Thyroid gland (tissue), 4 donors: ENCODE measurements at places on chromosomes 11 and 22. TPM values are rescaled to one million over a fixed set of nuclear protein-coding genes. Genes with fewer than 3 reads are reported as not detected.

- H3K36me3 ChIP-seq = no peaks in the 10 kb centered on the region
- no peak for DNase-seq
- H3K4me3 ChIP-seq = no peak overlapping the region
- H3K4me1 ChIP-seq = no peaks in the 10 kb centered on the region
- H3K27ac ChIP-seq = no peak overlapping the region
- H3K27me3 ChIP-seq = no peaks in the 10 kb centered on the region
Measured at GRCh38 chr11:7924536-7924935, 6.5 kb downstream of the OR10A6 start.

GRCh38 chr11:69703453-69703767, 412 bp downstream of the FGF19 start:
- H3K36me3 ChIP-seq = no peaks in the 10 kb centered on the region
- peaks cover 28% of the 10 kb centered on the region for H3K27me3 ChIP-seq
- H3K4me3 ChIP-seq = no peak overlapping the region
- no peak overlapping the region for H3K27ac ChIP-seq

DNA sequence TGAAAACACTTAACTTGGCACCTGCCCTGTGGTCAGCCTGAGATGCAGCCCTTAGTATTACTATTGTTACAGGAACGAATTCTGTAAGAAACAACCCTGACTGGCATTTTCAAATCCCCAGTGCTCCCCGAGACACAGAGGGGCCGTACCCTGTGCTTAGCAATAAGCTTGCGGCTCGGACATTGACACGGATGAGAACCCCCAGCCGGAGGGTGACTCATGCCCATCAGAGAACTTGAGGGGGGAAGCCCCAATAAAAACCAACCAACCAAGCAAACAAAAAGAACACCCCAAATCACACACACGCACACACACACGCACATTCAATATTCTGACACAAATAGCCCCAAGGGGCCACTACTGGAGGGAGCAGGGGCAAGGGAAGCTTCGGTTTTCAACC, 63.8 kb downstream of the SHISAL1 start:
- H3K27me3 ChIP-seq = no peaks in the 10 kb centered on the region
- DNase-seq = no peak
- H3K36me3 ChIP-seq = no peaks in the 10 kb centered on the region
- no peak overlapping the region for H3K4me3 ChIP-seq
- no peaks in the 10 kb centered on the region for H3K4me1 ChIP-seq

DNA sequence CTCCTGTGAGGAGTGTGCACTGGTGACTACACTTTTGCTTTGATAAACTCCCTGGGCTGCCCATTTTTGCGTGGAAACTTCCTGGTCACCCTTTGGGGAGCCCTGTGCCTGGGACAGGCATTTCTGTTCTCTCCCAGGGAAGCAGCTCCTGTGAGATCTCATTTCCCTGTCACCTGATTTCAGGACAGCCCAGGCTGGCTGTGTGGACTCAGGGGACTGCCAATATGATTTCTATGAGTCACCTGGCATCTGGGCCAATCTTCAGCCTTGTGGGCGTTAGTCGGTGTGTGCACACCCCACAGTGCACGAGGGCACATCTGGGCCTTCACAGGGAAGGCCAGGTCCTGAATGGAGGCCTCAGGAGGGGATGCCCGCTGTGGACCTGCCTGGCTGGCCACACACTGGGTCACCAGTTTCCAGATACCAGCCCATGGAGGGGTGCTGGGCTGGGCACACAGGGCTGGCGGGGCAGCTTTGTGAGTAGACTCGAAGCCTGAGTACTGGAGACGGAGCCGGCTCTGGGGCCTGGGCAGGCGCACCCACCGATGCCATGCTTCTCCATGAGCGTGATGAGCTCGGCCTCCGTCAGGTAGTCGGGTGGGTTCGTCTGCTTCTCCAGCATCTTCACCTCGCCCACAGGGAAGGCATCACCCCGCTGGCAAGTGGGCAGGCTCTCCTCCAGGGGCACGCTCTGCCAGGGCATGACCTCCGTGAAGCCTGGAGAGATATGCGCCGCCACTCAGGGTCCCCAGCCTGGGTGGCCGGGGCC, 9.4 kb upstream of the PPM1F start:
- no peak overlapping the region for H3K4me3 ChIP-seq
- no peak overlapping the region for H3K27ac ChIP-seq
- no peak for DNase-seq
- no peaks in the 10 kb centered on the region for H3K27me3 ChIP-seq

GRCh38 chr11:45105233-45105983, 41.0 kb upstream of the PRDM11 start:
- no peak overlapping the region for H3K4me3 ChIP-seq
- no peaks in the 10 kb centered on the region for H3K36me3 ChIP-seq
- peak; percentile 74 for DNase-seq
- no peaks in the 10 kb centered on the region for H3K27me3 ChIP-seq
- H3K4me1 ChIP-seq = no peaks in the 10 kb centered on the region
- no peak overlapping the region for H3K27ac ChIP-seq

DNA sequence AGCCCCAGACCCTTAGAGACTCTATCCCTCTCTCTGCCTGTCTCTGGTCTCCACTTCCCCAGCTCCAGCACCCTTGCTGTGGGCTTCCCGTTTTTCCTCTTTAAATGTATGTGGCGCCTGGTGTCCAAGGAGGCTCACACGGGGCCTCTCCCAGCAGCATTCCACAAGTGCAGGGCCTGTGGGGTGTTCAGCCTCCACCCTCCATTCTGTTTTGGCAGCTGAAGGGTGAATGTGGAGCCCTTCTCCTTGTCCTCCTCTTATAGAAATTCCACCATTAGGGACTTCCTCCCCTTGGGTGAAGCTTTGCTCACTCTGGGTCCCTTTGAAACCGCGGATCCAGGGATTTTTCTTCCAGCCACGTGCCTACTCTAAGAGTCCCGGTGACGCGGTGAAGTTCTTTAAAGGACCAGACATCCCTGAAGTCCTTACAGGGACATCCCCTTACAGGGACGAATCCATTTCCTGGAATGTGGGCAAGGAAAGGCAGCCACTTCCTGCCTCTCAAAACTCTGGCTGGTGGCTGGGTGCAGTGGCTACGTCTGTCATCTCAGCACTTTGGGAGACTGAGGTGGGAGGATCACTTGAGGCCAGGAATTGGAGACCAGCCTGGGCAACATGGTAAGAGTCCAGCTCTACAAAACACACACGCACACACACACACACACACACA, 1.6 kb upstream of the TSPAN18 start:
- no peaks in the 10 kb centered on the region for H3K36me3 ChIP-seq
- no peaks in the 10 kb centered on the region for H3K27me3 ChIP-seq
- no peak for DNase-seq
- H3K27ac ChIP-seq = no peak overlapping the region
- no peak overlapping the region for H3K4me3 ChIP-seq
- peaks cover 16% of the 10 kb centered on the region for H3K4me1 ChIP-seq

DNA sequence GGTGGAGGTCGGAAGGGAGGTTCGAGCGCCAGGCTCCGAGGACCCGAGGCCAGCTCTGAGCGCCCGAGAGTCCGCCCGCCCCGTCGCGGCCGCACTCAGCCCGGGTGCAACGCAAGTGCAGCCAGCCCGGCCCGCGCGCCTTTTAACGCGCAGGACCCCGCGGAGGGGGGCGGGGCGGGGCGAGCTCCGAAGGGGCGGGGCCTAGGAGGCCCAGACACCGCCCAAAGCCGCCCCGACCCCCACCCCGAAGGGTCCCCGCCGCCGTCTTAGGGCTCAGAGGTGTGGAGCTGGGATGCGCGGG, at the start of gene PHOX2A:
Gene PHOX2A, minus strand, starts transcription at position 117 of the 301 bp plus-strand sequence. CDS start 172 bp downstream, outside the sequence.
- H3K36me3 ChIP-seq = no peaks in the 10 kb centered on the region
- H3K4me1 ChIP-seq = peaks cover 28% of the 10 kb centered on the region
- H3K27me3 ChIP-seq = peaks cover 15% of the 10 kb centered on the region
- no peak within 1 kb of the TSS for H3K4me3 ChIP-seq

DNA sequence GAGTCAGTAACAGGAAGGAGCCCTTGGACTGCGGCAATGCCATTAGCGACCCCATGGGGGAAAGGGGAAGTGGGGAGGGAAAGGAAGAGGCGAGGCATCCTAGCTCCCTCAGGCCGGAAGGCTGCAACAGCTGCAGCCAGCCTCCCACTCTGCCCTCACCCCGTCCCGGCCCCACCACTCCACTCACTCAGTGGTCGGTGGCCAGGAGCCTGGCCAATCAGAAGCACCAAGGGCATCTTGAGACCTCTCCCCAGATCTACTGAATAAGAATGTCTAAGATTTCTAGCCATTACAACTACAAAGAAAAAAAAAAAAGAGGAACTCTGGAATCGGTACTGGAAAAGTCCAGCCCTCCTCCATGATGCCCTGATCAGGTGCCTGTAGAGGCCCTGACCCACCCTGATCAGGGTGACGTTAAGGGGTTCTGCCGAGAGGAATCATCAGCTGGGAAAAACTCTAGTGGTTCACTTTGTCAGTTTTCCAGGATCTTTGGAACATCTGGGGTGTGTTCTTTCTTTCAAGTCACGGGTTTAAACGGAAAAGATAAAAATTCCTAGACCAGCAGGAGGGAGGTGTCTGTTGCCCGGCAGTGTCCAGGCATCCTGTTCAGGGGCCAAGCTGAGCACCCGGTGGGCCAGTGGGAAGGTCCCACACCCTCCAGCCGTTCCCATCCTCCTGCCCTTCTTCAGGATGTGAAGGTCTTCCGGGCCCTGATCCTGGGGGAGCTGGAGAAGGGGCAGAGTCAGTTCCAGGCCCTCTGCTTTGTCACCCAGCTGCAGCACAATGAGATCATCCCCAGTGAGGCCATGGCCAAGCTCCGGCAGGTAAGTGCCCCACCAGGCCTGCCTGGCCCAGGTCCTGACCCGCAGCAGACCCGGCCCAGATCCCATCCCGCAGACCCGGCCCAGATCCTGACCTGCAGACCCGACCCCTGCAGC, 14.4 kb downstream of the OAF start:
- no peaks in the 10 kb centered on the region for H3K36me3 ChIP-seq
- peak; percentile 27 for DNase-seq
- no peaks in the 10 kb centered on the region for H3K27me3 ChIP-seq
- peak overlapping the region; percentile 35 for H3K27ac ChIP-seq

- no peak for DNase-seq
- no peak overlapping the region for H3K4me3 ChIP-seq
- H3K36me3 ChIP-seq = no peaks in the 10 kb centered on the region
- peaks cover 13% of the 10 kb centered on the region for H3K4me1 ChIP-seq
- no peak overlapping the region for H3K27ac ChIP-seq
- H3K27me3 ChIP-seq = no peaks in the 10 kb centered on the region
Measured at GRCh38 chr11:7489376-7489775, 4.1 kb downstream of the OLFML1 start.

GRCh38 chr11:8017071-8017470, 29.9 kb downstream of the EIF3F start:
- H3K4me3 ChIP-seq = no peak overlapping the region
- H3K4me1 ChIP-seq = peaks cover 12% of the 10 kb centered on the region
- H3K27me3 ChIP-seq = no peaks in the 10 kb centered on the region

DNA sequence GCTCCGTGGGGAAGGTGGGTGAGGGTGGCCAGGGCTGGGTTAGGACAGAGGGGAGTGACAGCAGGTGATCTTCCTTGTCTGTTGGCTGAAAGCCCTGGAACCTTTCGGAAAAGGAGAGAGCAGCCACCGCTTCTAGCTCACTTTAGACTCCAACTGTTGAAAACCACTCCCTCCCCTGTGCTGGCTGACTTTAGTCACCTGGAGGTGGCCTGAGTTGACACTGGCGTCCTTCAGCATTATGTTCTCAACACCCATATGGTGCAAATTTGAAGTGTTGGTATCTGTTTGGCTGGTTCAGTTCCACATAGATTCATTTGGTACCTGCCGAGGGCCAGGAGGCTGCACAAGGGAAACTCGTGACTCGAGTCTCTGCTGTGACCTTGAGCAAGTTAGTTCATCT, 28.8 kb downstream of the ZC3H7B start:
- H3K36me3 ChIP-seq = peaks cover 65% of the 10 kb centered on the region
- H3K27me3 ChIP-seq = no peaks in the 10 kb centered on the region
- no peak overlapping the region for H3K4me3 ChIP-seq
- H3K4me1 ChIP-seq = no peaks in the 10 kb centered on the region

GRCh38 chr11:113572136-113572735, 97.0 kb upstream of the DRD2 start:
- H3K4me1 ChIP-seq = no peaks in the 10 kb centered on the region
- no peaks in the 10 kb centered on the region for H3K27me3 ChIP-seq
- H3K36me3 ChIP-seq = no peaks in the 10 kb centered on the region

DNA sequence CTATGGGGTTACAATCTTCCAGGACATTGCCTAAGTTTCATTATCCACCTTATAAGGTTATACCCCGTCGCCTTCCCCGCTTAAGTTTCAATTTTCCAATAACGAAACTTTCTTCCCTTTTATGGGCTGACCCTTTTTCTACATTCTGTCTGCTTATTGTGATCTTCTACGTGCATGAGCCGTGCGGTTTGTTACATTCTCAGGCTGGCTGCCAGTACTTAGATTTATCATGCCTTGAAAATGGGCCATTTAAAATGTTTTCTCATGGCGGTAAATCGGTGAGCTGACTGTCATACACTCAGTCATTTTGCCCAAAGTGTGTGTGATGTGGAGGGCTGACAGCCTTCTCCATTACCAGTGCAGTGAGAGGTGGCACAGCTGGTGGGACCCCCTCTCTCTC, 23.3 kb downstream of the DGCR6L start:
- no peaks in the 10 kb centered on the region for H3K36me3 ChIP-seq
- peaks cover 22% of the 10 kb centered on the region for H3K4me1 ChIP-seq
- no peak overlapping the region for H3K27ac ChIP-seq

GRCh38 chr11:17976651-17977050, 36.2 kb downstream of the SERGEF start:
- no peaks in the 10 kb centered on the region for H3K27me3 ChIP-seq
- no peak for DNase-seq
- no peaks in the 10 kb centered on the region for H3K36me3 ChIP-seq
- H3K4me1 ChIP-seq = no peaks in the 10 kb centered on the region
- no peak overlapping the region for H3K27ac ChIP-seq

- H3K27ac ChIP-seq = no peak overlapping the region
- DNase-seq = no peak
- no peaks in the 10 kb centered on the region for H3K4me1 ChIP-seq
- H3K27me3 ChIP-seq = no peaks in the 10 kb centered on the region
Measured at GRCh38 chr22:49244466-49245420, 582.9 kb downstream of the BRD1 start.

DNA sequence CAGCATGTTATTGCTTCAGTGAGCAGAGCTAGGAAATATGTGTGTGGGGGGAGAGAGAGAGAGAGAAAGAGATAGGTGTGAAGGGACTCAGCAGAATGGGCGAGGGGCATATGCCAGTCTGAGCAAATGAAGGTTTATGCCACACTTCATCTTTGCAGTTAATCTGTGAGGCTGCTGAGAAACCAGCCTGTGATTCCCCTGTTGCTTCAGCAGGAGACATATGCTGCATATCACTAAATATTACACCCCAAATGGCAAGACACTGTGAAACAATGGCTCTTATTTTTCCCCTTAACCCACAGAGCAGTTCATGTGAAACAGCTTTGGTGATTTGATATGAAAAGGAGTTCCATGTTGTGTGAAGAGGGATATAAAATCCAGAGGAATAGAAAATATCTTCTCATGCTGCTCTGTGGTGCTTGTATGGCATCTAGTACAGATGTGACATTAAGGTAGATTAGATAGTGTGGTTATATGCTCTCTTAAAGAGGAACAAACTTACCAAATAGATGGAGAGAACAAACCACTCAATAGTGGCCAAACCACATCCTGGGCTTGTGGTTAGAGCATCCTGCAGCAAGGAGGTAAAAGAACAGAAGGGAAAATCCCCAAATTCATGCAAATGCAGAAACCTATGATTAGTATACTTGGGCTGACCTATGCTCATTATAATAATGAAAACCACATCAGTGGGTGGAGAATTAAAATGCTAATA, 864.2 kb downstream of the FAM181B start:
- no peak for DNase-seq
- H3K4me1 ChIP-seq = no peaks in the 10 kb centered on the region
- no peak overlapping the region for H3K27ac ChIP-seq
- H3K27me3 ChIP-seq = no peaks in the 10 kb centered on the region

GRCh38 chr11:127136438-127136837, 135.9 kb upstream of the KIRREL3 start:
- no peaks in the 10 kb centered on the region for H3K36me3 ChIP-seq
- no peak for DNase-seq
- H3K27ac ChIP-seq = no peak overlapping the region

CSRP3 gene
- total RNA-seq = not detected

FOXRED2 gene
- total RNA-seq = 12.8 TPM

HEPN1 gene
- not detected for total RNA-seq

RASSF10 gene
- total RNA-seq = 0.54 TPM

HEPACAM gene
- 1.1 TPM for total RNA-seq
